ENCODE measurements at places on chromosomes 16 and 17. TPM values are rescaled to one million over a fixed set of nuclear protein-coding genes. Genes with fewer than 3 reads are reported as not detected.

PRSS33 gene
- total RNA-seq: not detected

CCL16 gene
- 0.68 TPM for total RNA-seq

CDRT4 gene
- total RNA-seq: 0.93 TPM

SRSF2 gene
- total RNA-seq: 146 TPM

UTS2R gene
- not detected for total RNA-seq

JUP gene
- total RNA-seq: 416 TPM

HEATR9 gene
- not detected for total RNA-seq

ITGAX gene
- total RNA-seq: 0.34 TPM

DOC2A gene
- 2.0 TPM for total RNA-seq

CTRB1 gene
- not detected for total RNA-seq

DEXI gene
- total RNA-seq: 65.3 TPM

TTYH2 gene
- total RNA-seq: 0.70 TPM

PITPNM3 gene
- 0.34 TPM for total RNA-seq

TMEM235 gene
- total RNA-seq: 0.51 TPM

TMIGD1 gene
- total RNA-seq: not detected

SF3B3 gene
- 148 TPM for total RNA-seq

ARL5C gene
- total RNA-seq: not detected

KCNAB3 gene
- 0.68 TPM for total RNA-seq

ADGRG1 gene
- 35.4 TPM for total RNA-seq

CD300LB gene
- total RNA-seq: not detected

PMP22 gene
- total RNA-seq: 32.2 TPM

LLGL1 gene
- total RNA-seq: 27.9 TPM

RNPS1 gene
- total RNA-seq: 61.8 TPM

KRT27 gene
- not detected for total RNA-seq

GPR179 gene
- total RNA-seq: not detected

TAOK1 gene
- 67.6 TPM for total RNA-seq

NHERF1 gene
- total RNA-seq: 10.4 TPM

NLGN2 gene
- 5.5 TPM for total RNA-seq

ALOX15B gene
- total RNA-seq: not detected

TGFB1I1 gene
- total RNA-seq: 51.2 TPM

TERB1 gene
- total RNA-seq: not detected

RND2 gene
- 0.17 TPM for total RNA-seq

MMP28 gene
- 38.1 TPM for total RNA-seq

YBX2 gene
- 0.17 TPM for total RNA-seq

USP6 gene
- 0.05 TPM for total RNA-seq

AATK gene
- total RNA-seq: 4.1 TPM

TSNAXIP1 gene
- 0.47 TPM for total RNA-seq

NPW gene
- total RNA-seq: 0.17 TPM

CACNG1 gene
- not detected for total RNA-seq

OR1F1 gene
- not detected for total RNA-seq

GUCY2D gene
- not detected for total RNA-seq

SCARF1 gene
- total RNA-seq: 172 TPM

IKZF3 gene
- not detected for total RNA-seq

FBXO39 gene
- 3.7 TPM for total RNA-seq

KRTAP3-2 gene
- not detected for total RNA-seq

ZACN gene
- total RNA-seq: not detected

PRSS27 gene
- 0.09 TPM for total RNA-seq

C17orf67 gene
- total RNA-seq: 4.1 TPM

GLIS2 gene
- total RNA-seq: 1.2 TPM

All from dermis blood vessel endothelial cell (primary cell).